ENCODE measurements at places on chromosomes 7 and 10.

- no peak for DNase-seq
These were observed 395.1 kb upstream of the GALNT17 start for GRCh38 chr7:70736715-70737460.

DNA sequence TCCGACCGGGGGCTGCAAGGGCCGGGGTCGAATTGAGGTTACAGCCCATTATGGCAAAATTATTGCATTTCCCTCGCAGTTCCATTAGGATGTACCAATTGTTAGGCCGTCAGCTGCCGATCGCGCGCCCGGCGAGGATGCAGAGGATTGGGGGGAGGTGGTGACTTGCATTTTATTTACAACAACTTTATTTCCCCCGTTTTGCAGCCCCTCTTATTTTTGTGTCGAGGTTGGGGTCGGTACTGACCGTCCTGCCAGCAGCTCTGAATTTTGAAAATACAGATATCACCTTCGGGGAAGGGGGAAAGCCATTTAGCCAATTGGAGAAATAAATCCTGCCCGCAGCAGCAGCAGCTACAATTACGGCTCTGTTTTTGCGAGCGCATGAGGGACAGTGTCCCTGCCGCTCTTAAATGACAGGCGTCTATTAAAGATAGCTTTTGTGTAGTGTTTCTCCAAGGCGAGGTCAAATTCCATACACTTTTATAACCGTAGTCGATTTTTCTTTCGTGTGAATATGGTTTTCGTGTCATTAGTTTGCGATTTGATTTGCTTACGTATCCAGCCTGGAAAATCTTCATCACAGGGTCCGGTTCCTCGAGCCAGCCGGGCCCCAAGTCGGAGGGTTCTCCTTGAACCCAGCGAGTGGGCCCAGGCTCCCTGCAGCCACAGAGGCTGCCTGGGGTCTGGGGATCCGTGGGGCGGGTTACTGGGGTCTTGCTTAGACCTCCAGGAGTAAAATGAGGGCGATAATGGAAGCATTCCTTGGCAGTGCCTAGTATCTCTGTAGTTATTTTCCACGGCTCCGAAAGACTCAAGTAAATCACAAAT lies 684 bp upstream of the HOXA5 start:
- no peak for DNase-seq

DNA sequence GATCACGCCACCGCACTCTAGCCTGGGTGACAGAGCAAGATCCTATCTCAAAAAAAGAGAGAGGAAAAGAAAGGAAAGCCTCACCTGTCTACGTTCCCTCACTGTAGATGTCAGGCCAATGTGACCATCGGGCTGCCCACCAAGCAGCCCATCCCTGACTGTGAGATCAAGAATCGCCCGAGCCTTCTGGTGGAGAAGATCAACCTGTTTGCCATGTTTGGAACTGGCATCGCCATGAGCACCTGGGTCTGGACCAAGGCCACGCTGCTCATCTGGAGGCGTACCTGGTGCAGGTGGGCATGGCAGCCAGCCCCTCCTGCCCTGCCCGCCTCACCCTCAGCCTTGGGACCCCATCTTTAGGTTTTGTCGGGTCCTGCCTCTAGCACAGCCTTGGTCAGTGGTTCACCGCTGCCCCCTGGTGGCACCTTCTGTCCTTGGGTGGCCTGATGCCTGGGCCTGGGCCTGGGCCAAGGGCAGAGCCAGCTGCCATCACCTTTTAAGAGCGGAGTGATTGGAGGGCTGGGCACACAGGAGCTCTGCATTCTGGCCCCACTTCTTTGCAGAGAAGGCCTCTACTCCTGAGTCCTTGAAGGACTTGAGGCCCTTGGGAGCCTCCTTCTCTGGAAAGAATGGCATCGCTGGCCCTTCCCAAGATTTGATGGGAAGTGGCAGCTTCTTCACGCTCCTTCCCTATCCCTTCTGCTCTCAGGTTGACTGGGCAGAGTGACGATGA lies 14.4 kb upstream of the AHCYL2 start:
- DNase-seq = peak; percentile 82

DNA sequence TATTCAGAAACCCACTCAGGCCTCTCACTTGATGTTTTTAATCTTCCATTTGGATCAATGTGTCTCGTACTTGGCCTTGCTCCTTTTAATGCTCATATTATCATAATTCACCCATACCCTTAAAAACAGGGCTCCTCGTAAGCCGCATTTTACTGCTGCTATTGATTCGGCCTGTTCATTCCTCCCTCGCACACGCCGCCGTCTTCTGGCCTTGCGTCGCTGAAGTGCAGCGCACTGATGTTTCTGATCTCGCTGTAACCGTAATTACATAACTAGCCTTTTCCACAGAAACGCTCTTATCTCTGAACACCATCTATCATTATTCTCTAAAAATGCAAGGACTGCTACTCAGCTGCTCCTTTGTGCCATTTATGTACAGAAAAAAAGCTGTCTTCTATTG lies 544.5 kb upstream of the FOXK1 start:
- DNase-seq = no peak

GRCh38 chr10:71381611-71382010 lies 15.1 kb upstream of the CDH23 start:
- DNase-seq = no peak

- DNase-seq = no peak
These were observed 45.7 kb downstream of the GRM3 start for GRCh38 chr7:86689363-86689762.

DNA sequence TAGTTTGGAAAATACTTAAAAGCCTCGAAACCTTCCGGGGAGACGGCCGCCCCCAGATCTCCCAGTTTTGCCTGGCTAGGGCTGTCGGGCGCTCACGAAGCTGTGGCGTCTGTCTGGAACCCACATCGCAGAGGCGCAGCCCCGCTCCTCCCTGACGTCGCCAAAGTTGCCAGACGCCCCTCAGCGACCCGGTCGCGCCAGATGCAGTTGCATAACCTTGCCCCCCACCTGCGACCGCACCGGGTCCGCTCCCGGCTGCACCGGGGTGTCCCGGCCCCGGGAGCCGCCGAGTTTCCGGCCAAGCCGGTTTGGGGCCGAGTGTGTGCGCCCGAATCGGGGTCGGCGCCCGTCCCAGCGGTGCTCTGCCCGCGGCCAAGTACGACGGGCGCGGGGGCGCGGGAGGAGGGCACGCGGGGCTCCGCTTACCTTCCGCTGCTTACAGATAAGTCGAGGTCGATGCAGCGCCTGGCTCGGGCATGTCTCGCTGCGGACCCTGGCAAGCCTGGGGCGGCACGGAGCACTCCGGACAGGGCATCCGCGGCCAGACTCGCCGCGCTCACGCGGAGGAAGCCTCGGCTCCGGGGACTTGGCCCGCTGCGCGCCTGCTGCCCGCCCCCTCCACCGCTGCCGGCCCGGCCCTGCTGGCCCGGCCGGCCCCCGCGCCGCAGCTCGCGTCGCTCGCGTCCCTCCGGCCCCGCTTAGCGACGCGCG lies 665 bp downstream of the INSYN2A start:
- DNase-seq = no peak

DNA sequence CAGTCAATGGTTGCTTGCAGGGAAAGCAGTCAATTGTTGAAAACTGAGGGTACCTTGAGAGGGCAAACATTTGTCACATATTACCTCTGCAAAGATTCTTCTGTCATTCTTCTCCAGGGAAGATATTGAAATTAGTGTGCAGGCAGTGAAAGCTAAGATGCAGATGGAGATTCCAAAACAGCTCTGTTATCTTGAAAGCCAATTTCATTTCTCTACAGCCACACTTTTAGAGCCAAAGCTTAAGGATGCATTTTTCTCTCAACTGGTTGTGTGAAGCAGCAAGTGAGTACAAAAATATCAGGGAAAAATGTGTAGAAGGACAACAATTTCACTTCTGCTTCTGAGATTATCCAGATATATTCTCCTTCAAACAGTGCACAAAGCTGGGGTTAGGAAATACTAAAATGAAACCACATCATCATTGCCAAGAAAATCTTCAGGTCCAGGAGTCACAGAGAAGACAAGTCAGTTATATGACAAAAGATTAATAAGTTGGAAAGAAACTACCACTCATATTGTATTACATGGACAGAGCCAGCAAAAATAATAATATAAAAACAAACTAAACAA lies 16.3 kb downstream of the SGMS1 start:
- no peak for DNase-seq

- no peak for DNase-seq
These were observed 11.0 kb upstream of the PIP start for GRCh38 chr7:143120691-143121405.

DNA sequence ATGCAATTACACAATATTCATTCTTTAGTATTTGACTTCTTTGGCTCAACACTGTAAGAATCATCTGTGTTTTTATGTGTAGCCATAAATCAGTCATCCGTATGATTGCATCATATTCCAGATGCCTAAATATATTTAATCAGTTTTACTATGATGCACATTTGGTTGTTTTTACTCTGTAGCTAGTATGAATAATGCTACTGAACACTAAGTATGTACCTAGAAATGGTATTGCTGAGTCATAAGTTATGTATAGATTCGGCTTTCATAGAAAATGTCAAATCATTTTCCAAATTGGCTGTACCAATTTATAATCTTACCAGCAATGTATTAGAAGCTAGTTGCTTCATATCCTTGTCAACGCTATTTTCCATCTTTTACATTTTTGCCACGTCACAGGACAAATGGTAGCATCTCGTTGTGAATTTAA lies 197.3 kb upstream of the PLXNA4 start:
- no peak for DNase-seq

GRCh38 chr7:54339073-54339472 lies 203.1 kb upstream of the VSTM2A start:
- no peak for DNase-seq

- DNase-seq = peak; percentile 16
These were observed 580 bp downstream of the EEPD1 start for GRCh38 chr7:36153571-36154097.

DNA sequence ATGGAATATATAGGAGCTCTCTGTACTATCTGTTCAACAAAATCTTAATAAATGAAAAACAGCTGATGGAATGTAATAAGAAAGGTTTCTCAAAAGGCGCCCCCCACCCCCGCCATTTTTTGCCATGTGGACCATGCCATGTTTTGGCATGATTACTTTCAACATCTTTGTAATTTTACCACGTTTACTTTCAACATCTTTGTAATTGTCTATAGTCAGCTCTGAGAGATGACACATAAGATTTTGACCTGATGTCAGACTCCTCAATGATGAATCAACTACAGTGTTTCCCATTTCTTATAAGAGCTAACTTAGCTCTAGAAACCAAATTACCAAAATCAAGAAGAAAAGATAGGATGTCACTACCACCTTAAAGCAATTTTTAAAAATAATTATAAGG lies 144.9 kb upstream of the AHR start:
- no peak for DNase-seq

GRCh38 chr7:5590596-5591277 lies 167.1 kb upstream of the TNRC18 start:
- DNase-seq = no peak

DNA sequence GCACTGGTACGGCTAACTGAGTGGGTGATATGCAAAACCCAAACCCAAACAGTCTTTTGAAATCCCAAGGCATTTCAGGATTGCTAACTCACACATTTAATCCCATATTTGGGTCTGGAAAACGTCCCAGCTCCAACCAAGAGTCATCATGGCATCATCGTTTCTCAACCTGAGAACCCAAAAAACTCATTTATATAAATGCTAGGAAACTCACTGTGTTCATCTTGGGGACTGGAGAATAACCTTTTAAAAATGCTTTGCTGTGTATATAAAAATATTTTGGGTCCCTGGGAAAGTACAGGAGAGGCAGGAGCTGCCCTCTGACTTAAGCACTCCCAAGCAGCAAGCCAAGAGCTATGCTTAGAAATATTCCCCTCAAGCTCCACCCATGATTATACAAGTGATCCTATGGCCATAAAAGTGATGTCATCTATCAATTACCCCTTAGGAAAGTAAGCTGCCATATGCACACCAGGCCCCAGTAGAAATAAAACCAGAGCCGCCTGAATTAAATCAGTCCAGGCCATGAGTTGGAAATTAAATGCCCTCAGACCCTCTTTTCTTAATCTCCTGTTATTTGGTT lies 352.1 kb downstream of the FRMD4A start:
- no peak for DNase-seq

GRCh38 chr7:31003721-31004120 lies 40.0 kb downstream of the GHRHR start:
- DNase-seq = no peak

- DNase-seq = no peak
These were observed at the start of gene MBL2 for GRCh38 chr10:52772623-52773022. Gene MBL2 (minus strand): TSS chr10:52772784. CDS start chr10:52771635, 1,149 bp downstream.

- DNase-seq = no peak
These were observed 48.1 kb downstream of the WIPF3 start for GRCh38 chr7:29854257-29854938.

GRCh38 chr7:121901026-121901425 lies 28.1 kb downstream of the PTPRZ1 start:
- no peak for DNase-seq

DNA sequence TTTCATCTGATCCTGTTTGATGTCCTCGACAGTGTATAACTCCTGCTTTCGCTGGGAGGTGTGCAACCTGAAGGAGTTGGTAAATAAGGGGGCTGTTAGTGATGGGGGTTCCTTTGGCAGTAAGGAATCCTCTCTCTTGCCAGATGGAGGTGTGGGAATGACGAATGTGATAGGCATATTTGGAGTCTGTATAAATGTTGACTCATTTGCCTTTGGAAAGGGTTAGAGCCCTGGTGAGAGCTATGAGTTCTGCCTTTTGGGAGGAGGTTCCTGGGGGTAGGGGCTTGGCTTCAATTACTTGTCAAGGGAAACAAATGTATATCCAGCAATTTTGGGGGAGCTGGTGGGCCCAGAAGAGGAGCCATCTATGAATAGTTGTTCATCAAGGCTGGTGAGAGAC lies 11.4 kb upstream of the CHST3 start:
- DNase-seq = no peak

DNA sequence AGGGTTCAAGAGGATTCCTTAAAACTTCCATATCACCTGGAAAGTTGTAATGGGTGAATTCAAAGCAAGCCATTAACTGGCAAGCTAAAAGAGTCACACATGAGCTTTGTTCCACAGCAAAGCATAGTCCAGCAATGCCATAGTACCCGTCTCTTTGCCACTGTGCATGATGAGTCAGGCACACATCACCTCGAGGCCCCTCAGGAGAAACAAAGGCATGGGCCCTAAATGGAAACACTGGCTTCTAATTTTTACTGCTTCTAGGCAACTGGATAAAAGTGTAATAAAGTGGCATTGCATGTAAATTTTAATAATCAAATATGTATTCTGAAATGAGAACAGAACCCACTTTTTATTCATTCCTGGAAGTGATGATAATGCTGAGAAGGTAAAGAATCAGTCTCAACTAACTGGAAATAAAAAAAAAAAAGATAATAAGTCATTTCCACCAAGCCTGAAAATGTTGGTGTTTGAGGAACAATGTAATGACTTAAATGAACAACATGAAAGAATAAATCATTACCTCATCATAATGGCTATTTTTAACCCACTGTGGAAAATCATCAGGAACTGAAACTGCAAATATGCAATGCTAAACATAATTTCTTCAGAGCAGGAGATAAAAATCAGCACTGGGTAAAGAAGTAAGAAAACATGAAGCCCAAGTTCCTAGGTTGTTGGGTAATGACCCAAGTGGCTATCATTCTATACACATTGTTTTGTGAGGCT lies 104.9 kb downstream of the CDK6 start:
- DNase-seq = peak; percentile 49

DNA sequence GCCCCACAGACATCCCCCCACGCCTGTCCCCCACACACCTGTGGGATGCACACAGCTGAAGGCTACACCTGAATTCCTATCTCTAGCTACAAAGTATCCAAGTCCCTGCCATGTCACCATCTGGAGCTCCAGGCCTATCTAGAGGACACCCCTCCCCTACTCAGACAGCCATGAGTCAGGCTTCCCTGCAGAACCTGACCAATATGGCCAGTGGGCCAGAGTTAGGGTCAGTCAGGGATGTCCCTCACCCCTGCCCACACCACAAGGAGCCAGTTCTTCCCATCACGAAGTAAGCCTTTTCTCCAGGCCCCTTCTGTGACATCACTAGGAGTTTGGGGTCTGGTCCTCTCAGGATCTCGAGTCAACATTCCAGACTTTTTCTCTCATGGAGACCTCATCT lies 10.6 kb upstream of the SLC18A3 start:
- DNase-seq = no peak

All from activated CD4-positive, alpha-beta T cell treated with anti-CD3 and anti-CD28 coated beads, Interleukin-2, amount 50 U/mL, for 48 hours (primary cell).